ENCODE measurements at places on chromosomes 16 and 17.

GRCh38 chr17:45904866-45905265, 10.5 kb downstream of the MAPT start:
- DNase-seq = no peak

GRCh38 chr17:40490289-40490853, 11.1 kb downstream of the TNS4 start:
- DNase-seq = no peak

DNA sequence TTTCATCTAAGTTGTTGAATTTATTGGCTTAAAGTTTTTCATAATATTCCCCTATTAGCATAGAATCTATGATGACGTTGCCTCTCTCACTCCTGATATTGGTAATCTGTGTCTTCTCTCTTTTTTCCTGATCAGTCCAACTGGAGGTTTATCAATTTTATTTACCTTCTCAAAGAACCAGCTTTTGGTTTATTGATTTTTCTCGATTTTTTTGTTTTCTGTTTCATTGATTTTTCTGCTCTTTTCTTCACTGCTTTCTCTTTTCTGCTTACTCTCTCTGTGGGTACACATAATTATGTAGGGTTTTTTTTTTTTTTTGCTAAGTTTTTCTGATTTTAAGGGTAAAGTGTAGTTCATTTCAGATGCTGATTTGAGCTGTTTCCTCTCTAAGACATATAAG, 29.7 kb downstream of the MRTFB start:
- DNase-seq = no peak

DNA sequence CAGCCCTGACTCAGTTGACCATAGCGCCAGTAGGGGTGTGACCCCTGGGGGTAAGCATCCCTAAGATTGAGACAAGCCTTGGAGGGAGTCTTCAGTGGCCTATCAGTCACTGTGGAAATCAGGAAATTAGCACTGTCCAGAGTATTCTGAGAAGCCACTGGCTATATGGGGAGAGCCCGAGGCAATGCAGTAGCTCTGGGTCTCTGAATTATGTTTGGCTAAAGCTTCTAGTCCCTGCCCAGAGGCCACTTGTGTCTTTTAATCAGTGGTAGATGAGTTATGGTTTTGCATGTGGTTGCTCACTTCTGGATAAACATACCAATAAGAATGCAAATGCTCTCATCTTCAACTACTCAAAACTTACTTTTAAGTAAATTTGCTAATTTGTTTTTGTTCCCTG, 100.6 kb upstream of the TOX3 start:
- no peak for DNase-seq

DNA sequence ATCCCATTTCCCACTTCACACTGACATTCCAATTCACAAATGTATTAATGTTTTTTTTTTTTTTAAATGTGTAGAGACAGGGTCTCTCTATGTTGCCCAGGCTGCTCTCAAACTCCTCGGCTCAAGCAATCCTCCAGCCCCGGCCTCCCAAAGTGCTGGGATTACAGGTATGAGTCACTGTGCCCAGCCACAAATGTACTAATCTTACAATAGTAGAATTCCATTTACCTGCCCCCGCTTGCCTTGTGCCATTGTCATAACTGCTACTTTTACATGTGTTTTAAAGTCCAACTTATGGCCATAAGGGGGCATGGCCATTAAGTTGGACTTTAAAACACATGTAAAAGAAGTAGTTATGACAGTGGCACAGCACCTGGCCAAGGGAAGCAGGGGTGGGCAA, 4.6 kb downstream of the MMP28 start:
- DNase-seq = no peak

GRCh38 chr17:12386225-12386624, 279.5 kb upstream of the MYOCD start:
- DNase-seq = no peak

DNA sequence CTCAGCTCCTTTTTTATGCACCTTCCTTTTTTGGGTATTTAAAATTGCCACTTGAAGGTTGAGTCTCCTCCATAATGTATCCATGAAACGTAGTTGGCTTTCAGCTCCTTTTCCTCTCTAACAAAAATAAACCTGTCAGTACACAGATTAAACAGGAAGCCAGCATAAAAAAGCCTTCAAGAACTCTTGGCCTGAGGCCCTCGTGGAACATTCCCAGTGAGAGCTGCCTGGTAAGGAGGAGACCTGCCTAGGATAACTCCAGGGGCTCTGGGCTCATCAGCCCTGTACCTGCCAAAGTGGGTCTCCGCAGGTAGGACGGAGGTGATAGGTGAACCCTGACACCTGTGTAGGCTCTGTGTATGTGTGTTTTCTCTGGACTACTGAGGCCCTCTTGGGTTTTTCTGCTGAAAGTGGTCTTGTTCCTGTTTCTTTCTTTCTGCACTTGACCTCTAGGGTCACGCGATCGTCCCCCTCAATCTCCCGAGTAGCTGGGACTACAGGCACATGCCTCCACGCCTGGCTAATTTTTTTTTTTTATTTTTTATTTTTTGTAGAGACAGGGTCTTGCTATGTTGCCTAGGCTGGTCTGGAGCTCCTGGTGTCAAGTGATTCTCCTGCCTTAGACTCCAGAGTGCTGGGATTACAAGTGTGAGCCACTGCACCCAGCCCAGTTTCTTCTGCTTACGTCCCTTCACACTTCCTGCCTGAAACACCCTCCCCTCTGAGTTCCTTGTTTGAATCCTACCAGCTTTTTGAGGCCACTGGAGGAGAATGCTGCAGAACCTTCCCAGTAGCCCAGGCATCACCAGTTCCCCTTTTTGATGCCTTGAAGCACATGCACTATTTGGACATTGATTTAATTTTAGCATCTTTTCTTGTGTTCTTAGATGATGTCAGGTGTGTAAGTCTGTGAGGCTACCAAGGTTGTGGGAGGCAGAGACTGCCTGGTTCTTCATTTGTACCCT, 9.8 kb downstream of the PGS1 start:
- DNase-seq = no peak

- DNase-seq = no peak
Observed at GRCh38 chr16:26647870-26648269, 418.9 kb upstream of the C16orf82 start.

DNA sequence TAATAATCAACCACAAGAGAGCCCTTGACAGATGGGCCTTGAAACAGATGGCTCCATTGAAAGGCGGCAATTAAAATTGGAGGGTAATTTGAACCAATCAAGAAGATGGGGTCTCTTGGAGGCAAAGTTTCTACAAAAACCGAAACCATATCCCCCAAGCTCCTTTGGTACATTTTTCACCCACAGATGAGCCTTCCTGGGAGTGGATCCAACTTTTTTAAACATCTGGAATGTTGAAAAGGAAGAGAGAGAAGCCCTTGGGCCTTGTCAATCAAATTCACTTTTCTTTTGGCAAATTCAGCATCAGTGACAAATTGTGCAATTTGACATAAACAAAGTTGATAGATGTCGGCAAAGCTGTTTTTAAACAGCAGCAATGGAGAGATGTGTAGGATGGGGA, 13.2 kb upstream of the NUP93 start:
- no peak for DNase-seq

DNA sequence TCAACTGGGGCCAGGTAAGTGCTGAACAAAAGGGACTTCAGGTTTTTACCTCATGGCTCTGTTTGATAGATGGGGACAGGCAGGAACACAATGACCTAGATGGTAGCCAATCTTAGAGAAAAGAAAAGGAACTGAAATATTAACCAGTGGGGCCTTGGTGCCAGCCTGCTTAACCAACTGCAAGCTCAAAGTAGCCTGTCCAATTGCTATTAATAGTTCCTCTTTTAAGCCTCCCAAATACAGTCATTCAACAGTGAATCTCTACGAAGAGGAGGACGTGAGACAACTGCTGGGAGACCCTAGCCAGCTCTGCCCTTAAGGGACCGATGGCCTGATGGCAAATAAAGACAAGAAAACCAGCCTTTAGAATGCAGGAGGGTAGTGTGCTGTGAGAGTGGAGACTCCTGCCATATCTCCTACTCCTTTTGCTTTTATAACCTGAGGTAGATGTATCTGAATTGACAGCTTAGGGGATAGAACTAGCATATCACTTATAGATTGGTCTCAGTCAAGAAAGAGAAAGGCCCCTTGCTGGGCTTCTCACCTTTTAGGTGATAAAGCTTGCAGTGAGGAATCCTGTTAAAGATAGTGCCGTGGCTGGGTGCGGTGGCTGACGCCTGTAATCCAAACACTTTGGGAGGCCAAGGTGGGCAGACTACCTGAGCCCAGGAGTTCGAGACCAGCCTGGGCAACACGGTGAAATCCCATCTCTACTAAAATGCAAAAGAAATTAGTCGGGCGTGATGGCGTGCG, 28.3 kb downstream of the ARSG start:
- no peak for DNase-seq

DNA sequence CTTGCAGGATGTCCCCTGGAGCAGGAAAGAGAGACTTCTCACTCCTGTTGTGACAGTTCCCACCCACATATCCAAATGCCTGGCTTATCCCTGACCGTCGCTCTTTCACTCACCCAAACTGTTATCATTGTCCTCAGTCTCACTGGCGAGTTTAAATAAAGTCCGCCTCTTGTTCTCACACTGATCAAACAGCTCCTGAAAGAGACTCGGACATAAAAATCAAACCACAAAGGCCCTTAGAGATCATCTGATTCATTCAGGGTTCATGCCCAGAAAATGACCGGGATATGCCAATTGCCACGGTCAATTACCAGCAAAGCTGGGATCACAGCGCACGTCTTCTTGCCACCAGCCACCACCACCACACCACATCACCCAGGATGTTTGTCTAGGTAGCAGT, 19.9 kb downstream of the GGA3 start:
- DNase-seq = no peak

DNA sequence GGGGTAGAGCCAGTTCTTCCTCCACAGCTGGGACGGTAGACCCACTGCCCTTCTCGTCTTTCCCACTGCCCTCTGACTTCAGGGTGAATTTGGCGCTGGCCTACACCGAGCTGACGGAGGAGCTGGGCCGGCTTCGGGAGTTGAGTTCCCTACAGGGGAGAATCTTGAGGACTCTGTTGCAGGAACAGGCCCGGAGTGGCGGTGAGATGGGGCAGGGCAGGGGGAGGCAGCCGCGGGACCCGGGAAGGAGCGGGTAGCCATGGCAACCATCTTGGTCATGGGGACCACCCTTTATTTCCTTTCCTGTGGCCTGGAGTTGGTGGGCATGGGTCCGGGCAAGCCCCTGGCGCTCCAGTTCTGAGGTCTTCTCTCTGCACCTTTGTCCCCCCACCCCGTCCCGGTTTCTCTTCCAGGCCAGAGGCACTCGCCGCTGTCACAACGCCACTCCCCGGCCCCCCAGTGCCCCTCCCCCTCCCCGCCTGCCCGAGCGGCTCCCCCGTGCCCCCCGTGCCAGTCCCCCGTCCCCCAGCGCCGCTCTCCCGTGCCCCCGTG, 14.4 kb downstream of the TBKBP1 start:
- no peak for DNase-seq

DNA sequence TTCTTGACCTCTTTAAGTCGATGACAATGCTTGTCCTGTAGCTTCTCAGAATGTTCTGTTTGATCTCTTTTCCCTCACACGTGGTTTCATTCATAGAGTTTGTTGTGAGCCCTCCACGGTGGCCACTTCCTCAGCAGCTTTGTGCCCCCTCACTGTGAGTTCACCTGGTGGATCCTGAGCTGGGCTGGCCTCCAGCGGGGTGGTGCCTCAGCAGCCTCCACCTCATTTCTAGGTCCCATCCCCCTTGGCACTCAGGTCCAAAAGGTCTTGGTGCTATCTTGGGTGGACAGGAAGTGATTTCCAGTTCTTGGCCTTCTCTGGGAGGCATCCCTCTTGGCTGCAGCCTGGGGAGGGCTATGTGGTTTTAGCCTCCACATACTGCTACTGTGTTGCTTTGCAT, 203.2 kb upstream of the WSCD1 start:
- no peak for DNase-seq

- DNase-seq = no peak
Observed at GRCh38 chr17:57910462-57911420, 44.5 kb downstream of the CUEDC1 start.
